Activated CD4-positive, alpha-beta T cell treated with anti-CD3 and anti-CD28 coated beads, Interleukin-2, amount 10 ng/mL, durations not matched to agents 7 days and 5 days (primary cell): ENCODE measurements at places on chromosomes 7 and 10.
A peak's percentile ranks its signal among the peaks of the same experiment; 100 is the strongest.

- DNase-seq = peak; percentile 12
Observed at GRCh38 chr10:84294766-84295447, 33.5 kb upstream of the CCSER2 start.

- peak; percentile 89 for DNase-seq
Observed at GRCh38 chr10:124388823-124389612, 29.7 kb downstream of the OAT start.

- DNase-seq = no peak
Observed at GRCh38 chr10:36089790-36090440, 447.8 kb upstream of the FZD8 start.

- DNase-seq = no peak
Observed at GRCh38 chr7:24135003-24135817, 148.8 kb upstream of the NPY start.

- DNase-seq = no peak
Observed at GRCh38 chr7:99451936-99452335, 13.2 kb downstream of the CPSF4 start.

DNA sequence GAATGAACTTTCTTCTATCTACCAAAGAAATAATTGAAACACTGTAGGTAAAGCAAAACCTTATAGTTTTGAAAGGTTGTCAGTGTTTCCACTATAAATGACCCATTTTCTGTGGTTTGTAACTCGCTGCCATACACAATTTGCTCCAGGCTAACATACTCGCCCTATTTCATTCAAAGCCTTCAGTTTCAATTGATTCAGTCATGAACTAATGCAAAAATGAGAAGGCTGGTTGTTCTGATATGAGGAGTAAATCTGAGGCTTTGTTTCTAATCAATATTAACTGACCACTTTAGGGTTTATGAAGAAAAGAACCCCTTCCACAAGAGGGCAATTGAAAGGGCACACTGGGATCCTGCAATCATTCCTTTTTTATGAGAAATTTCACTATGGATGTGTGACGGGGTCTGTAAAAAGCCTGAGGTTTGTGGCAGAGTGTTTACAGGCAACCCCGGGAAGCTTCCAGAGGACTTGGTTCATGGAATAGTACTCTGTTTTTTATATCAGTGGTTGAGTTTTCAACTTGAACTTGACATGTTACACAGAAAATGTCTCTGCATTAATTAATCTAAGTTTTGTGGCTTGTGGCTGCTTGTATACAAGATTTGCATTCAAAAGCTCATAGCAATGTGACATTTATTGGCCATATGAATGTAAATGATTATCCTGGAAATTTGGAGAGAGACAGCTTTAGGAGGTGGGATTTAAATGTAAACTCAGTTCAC, 133.2 kb downstream of the NRP1 start:
- no peak for DNase-seq

- no peak for DNase-seq
Observed at GRCh38 chr7:43198599-43199090, 86.2 kb downstream of the HECW1 start.

GRCh38 chr7:118793582-118793981, 569.1 kb downstream of the ANKRD7 start:
- no peak for DNase-seq

GRCh38 chr7:25652366-25652765, 424.1 kb upstream of the NPVF start:
- no peak for DNase-seq

DNA sequence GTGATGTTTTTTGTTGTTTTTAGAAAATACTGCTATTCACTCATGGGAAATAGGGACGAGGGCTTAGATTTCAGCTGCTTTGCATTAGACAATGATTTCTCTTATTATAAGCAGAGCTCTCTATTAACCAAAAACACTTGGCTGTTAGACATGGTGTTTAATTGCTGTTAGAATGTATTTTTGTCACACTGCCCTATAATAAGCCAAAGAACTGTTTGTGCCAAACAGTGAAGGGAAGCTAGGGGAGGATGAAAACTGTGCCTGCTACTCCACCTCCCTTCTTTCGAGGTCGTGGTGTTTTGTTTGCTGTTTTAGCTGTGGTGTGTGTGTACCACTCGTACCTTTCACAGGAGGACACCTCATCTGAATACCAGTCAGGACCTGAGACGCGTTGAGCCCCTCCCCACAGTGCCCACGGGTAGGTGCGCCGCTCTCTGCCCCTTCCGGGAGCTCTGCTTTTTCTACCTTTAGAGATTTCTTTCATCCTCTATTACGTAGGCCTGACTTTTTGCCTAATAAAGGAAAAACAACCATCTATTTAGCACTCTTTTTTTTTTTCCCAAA, 57.9 kb downstream of the CUX1 start:
- no peak for DNase-seq

DNA sequence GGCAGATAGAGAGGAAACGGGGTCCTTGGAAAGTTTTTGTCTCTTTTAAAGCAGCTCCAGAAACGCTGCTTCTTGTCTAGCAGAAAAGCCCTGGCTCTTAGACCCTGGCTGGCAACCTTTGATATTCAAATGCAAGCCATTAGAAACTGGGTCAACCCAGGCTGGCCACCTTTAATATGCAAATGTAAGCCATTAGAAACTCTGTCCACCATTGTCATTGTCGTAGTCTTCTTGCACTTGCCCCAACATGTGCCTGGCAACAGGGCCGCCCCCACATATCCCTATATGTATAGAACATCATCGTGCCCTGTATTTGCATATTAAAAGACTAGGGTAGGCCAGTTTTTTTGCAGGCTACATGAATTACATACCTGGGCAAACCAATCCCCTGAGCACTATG, 621.3 kb upstream of the DPP6 start:
- no peak for DNase-seq

- DNase-seq = no peak
Observed at GRCh38 chr7:158979023-158979529, 122.7 kb downstream of the DYNC2I1 start.

DNA sequence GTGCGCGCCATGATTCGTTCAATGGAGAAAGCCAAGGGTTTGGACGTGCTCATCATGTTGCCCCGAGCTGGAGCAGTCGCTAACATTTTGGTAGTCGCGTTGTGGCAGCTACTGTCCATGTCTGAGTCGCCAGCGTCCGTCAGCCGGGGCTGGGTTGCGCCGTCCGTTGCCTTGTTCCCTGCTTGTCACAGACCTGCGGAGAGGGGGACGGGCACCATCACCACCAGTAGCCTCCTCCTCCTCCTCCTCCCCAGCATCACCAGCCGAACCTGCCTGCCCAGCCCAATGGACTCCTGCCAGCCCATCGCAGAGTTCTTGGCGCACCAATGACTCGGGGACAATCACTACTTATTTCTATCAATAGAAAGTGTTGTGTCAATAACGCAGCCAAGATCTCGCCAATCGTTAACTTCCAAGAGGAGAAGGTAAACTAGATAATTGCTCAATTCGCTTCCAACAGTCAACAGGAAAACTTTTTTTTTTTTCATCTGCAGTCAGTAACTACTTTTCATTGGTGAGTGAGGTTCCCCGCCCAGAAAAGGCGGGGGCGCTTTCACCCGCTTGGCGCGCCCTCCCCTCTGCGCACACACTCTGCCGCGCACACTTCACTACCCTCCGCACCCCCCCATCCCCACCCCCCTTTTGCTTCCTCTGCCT, at the start of gene FEZF1:
Gene FEZF1 (minus strand): TSS at position 432 of the 657 bp plus-strand sequence. CDS start 313 bp downstream, at position 119.
- DNase-seq = no peak

GRCh38 chr7:55570218-55570873, 2.0 kb downstream of the VOPP1 start:
- no peak for DNase-seq

GRCh38 chr7:132854238-132854637, 227.7 kb downstream of the CHCHD3 start:
- no peak for DNase-seq

DNA sequence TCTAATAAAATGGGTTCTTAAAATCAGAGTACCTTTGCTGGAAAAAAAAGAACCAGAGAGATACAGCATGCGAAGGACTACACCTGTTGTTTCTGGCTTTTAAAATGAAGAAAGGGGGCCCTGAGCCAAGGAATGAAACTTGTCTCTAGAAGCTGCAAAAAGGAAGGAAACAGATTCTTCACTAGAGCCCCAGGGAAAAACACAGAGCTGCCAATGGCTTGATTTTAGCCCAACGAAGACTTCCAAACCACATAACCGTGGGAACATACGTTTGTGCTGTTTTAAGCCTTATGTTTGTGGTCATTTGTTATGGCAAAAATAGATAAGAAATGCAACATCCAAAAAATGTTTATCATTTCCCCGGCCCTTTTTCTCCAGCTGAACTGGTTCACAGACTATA, 780.0 kb downstream of the SORCS1 start:
- DNase-seq = no peak

GRCh38 chr10:48670978-48671913, 13.4 kb upstream of the WDFY4 start:
- DNase-seq = no peak

GRCh38 chr7:46679671-46680070, 758.6 kb upstream of the IGFBP3 start:
- DNase-seq = no peak

- DNase-seq = no peak
Observed at GRCh38 chr7:117759950-117760640, 113.1 kb downstream of the CTTNBP2 start.

DNA sequence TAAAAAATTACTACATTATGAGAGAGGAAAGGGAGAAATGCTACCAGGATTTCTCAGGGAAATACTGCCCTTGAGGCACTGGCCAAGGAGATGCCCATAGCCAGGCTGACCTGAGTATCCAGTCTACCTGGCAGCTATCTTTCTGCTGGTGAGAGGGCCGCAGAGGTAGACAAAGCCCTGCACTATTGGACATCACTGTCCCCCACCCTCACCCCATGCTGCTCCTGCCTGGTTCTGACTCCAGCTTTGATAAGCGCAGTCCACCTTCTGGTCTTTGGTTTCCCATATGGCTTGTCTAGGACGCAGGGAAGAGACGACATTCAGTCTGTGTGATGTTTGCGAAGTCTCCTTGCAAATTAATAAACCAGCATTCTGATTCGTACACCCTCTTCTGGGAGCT, 3.7 kb downstream of the ITPRIP start:
- DNase-seq = no peak

DNA sequence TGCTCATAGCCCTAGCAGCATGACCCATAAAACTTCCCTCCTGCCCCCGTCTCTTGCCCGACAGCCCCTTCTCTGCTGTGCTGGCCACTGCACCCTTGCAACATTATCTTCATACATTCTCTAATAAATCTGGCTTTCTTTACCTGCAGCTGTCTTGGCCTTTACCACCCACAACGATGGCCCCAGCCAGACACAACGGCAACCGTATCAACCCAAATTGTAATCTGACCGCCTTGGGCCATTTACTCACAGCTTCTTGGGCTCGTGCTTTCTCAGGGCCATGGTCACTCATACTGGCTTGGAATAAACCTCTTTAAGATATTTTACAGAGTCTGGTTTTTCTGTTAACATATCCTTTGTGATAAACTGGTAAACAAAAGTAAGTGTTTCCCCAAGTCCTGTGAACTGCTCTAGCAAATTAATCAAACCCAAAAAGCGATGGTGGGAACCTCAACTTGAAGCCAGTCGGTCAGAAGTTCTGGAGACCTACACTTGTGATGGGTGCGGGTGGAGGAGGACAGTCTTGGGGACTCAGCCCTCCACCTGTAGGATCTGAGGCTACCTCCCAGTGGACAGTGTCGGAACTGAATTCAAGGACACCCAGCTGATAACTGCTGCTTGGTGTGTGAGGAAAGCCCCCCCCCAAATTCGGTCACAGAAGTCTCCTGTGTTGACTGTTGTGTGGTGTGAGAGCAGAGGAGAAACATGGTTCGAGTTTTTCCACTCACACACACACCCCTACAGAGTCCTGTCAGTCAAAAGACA, 87.6 kb upstream of the ATP6V0A4 start:
- DNase-seq = peak; percentile 5
